ENCODE measurements at places on chromosomes 2 and 18.

DNA sequence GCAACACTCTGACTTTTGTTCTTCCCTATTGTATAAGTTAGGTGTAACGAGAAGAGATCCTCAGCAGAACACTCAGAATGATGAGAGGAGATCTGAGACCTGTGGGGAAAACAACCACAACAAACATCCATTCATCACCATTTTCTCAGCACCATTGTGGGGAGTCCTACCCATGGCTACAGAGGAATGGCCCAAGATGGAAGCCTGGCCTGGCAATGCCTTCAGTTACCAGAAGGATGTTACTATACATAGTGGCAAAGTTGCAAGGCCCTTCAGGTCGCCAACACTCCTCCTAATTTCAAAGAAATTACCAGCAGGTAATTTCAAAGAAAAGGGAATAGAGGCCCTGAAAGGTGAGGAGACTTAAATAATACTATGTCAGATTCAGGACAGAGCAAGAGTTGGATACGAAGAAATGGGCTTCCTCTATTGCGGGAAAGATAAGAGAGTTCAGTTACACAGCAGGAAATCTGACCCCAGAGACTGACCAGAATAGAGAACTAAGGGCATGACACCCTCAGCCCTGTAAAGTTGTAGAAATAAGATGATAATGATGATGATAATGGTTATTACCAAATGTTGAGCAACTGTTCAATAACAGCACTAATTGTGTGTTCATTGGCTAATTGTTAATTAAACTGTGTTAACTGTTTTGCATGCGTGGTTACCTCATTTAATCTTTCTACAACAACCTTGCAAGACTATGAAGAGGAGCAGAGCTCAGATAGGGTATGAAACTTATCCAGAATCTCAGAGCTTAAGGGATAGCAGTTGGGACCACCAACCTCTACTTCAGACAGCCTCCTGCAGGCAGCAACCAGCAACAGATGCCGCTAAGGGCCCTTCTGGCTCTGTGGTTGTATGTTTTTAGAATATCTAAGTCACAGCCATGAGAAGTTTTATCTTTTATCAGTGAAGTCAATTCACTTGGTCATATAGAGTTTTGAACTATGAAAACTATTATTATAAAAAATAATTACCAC is 37.5 kb downstream of the DHRS9 start:
- no peak for DNase-seq

DNA sequence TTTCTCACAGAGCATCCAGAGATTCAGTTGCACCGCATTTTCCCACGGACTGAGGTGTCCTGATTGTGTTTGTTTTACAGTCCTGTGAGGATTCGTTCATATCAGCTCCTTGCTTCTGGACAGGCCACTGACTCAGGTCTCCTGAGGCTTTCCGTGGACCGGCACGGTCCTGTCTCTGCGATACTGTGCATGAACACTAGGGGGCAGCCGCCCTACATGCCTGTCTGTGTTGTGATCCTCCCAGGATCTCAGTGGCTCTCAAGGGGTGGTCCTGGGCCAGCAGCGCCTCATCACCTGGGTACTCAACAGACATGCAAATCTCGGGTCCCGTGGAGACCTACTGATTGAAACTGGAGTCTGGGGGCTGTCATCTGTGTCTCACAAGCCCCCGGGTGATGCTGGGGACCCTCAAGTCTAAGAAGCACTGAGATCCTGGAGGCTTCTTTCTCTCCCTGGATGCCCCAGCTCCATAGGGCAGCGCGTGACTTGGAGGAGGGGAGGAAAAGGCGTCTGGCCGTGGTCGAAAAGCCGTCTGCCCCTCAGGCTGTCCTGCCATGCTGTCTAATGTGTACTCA is 28.9 kb downstream of the IL1R2 start:
- peak; percentile 90 for DNase-seq

GRCh38 chr2:127700527-127701192 is 637 bp upstream of the SFT2D3 start:
- DNase-seq = peak; percentile 24

DNA sequence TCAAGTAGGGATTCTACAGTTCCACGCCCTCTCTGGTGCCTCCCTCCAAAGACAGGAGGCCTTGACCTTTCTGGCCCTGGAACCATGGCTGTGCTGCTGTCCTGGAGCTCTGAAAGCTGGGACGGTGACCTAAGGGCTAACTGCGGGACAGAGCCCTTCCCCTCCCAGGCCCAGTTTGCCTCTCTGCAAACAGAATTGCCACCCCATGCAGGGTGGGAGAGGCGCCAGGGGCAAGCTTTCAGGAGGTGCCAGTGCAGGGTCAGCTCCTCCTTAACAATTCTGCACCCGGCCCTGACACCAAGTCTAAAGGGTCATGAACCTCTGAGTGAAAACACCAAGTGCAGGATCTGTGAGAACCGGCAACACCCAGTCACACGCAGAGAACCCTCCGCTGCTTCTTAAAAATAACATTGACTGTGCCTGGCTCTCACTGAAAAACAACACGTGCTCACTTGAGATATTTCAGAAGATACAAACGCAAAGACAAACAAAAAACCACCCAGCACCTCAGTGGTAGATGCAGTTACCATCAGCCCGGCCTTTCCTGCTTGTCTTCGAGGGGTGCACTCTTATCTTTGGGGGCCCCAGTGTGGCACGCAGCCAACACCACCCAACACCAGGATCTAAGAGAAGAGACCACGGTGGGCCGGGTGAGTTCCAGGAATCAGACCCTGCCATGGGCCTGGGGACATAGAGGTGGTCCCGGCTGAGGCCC is 1.1 kb upstream of the SNED1 start:
- no peak for DNase-seq

DNA sequence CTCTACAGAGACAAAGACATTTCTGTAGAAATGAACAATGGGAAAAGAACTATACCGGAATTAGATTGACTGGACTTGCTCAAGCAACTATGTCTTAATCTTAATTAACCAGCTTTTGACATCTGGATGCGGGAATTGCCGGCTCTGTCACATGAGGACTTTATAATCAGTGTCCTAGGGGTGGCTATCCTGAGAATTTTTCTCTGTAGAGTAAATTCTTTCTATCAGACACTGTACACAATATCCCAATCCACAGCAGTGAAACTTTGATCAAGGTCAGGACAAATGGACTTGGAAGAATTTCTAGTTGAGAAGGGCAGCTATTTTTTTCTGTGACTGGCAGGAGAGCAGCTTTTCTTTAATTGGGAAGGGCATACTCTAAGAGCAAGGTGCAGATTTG is 322.1 kb downstream of the HRH4 start:
- DNase-seq = no peak

DNA sequence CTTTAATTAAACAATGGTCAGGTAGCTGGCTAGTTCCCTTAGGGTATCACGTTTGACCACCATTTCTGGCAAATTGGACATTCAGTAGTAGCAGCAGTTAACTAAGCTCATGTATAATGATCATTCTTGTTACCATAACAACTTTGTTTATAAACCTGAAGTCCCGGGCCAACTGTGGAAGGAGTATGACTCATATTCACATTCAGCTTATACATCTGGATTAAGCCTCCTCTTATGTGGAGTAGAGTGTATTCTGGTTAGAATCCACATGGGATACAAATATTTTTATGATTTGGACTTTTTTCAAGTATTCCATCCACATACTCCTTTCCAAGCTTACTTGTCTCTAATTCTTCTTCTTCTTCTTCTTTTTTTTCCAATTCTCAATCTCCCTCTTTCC is 70.3 kb upstream of the ZSWIM2 start:
- DNase-seq = no peak

DNA sequence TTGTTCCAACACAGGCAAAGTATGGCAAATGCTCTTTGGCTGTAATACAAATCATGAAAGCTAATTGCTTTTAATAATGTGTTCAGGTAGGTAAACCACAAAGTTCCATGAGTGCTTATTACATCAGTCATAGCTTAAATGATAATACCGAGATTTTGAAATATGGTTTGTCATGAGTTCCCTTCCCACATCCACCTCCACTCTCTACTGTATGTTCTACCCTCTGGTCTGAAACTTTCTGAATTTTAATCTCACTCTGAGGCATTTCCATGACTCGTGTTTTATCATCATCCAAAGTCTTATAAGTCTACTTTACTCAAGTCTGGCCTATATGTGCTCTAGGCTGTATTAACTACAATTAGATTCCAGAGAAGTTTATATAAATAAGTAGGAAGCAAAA is 354.8 kb downstream of the AKAIN1 start:
- DNase-seq = no peak

GRCh38 chr2:232415138-232415690 is 8.6 kb downstream of the ALPG start:
- DNase-seq = no peak

DNA sequence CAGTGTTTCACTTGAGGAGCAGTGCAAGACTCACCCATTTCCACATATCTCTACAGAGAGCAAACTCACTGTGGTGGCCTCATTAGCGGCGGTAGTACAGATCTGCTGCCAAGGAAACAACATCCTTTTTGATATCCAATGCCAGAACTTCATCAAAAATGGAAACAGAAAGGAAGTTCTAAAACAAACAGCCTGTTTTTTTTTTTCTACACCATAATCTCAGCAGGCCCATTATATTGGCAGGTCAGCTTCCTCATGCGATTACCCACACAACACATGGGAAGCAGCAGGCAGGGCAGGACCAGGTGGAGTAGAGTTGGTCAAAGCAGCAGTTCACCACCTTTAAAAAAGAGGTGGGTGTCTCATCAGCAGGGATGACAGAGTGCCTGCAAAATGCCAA is 678.9 kb upstream of the CELF4 start:
- DNase-seq = no peak

DNA sequence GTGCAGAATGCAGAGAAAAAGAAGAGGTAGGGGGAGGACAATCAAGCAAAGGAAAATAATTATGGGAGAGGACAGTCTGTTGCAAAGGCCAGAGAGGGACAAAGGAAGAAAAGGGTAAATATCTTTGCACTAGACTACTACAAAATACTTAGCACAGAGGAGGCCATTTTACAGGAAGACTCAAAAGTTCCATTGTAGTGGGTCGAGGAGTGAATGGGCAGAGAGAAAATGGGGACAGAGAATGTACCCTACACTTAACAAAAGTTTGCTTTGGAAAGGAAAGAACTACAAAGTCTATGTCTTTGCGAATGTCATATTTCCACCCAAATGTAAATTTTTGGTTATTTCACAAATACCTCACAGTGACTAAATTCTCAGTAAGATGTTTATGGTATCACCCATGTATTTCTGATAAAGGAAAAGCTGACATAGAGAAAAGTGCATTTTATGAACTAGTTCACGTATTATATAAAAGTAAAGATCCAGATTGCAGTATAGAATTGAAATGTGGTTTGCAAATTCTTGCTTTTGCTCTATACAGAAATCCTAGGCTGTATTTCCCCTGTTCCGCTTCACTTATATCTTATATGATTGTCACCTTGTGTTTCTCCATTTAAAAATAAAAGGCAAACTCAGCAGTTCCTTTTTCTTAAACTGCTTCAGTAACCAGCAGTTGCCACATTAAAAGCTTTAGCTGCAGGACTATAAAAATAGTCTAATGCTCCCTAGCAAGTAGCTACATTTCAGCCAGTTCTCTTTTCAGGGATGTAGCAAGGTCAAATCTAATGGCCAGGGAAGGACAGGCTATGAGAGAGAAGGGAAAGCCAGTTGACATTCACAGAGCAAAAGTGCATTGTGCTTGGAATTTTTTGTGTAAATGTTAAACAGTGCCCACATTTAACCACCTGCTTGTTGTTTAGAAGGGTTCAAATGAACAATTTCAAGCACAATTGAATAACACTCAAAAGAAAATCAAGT is 79.7 kb upstream of the CYTIP start:
- no peak for DNase-seq

DNA sequence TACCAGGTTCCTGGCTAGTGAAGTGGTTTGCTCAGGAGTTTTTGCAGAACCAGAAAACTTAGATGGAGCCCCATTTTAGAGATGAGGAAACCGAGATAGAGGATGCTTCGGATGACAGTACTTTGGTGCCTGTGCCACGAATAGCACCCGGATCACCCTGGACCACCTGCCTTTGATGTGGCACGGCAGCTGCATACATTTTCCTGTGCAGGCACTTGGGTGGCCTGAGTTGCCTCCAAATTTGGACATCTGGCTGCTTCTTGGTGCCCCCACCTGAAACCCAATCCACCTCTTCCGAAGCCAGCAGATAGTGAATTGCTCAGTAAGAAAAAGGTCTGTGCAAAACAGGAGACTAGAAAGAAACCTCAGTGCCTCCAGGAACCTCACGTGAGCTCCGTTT is 140.6 kb upstream of the ID2 start:
- no peak for DNase-seq

DNA sequence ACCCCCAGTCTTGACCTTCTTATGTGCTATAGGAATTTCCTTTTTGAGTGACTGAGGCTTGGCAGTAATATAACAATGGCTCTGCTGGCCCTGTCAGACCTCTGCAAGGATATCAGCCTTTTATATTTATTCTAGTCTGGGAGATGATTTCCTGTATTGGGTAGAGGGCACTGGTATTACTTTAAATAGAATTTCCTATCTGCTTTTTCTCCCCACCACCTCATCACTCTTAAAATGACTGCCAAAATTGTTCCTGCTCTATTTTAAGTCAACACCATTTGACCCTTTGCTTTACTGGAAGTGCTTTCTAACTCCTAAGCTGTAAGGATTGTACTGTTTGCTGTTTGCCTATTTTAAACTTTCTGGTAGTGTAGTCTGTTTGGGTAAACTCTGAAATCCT is 658.4 kb upstream of the FSHR start:
- no peak for DNase-seq

DNA sequence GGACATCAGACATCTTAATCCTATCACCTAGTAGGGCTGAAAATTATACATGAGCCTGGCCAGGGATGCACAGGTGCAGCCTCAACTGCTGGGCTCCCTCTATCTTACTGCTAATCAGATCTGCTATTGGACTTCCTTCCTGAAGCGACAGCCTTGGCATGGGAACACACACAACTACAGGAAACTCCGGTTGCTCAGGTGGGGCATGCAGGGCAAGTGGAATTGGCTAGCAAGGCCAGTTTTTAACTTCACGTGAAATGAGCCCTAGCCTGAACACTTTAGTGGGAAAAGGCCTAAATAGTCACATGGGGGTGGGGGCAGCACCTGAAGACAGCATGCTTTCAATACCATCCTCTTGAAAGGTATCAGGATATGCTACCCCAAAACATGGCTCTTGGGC is 147.9 kb upstream of the NCKAP5 start:
- no peak for DNase-seq

- no peak for DNase-seq
These were observed 199.6 kb upstream of the HNMT start for GRCh38 chr2:137764646-137765045.

GRCh38 chr2:134252092-134252750 is 1.7 kb upstream of the MGAT5 start:
- DNase-seq = no peak

DNA sequence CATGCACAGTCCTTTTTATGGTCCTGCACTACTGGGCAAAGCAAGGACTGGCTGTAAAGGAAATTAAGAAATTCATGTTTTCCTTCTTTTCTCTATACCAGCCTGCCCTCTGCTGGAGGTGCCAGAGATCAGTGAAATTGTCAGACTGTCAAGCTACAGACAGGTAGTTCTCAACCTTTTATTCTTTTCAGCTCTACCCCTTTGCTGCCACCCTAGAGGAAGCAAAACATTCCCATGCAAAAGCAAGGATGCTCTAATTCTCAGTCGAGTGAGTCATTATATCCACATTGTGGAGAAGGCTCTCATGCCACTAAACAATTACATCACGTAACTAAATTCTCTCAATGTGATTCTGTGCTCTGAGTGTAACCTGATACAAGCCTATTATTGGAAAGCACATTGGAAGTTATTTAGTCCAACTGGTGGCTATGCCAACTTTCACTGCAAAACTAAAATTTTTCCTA is 25.0 kb upstream of the RAPGEF4 start:
- peak; percentile 27 for DNase-seq

- DNase-seq = no peak
These were observed 116.9 kb downstream of the NR4A2 start for GRCh38 chr2:156215656-156216055.

- DNase-seq = no peak
These were observed 170.1 kb downstream of the ASB1 start for GRCh38 chr2:238596571-238597551.
